ENCODE measurements at places on chromosomes 7 and 10.

DNA sequence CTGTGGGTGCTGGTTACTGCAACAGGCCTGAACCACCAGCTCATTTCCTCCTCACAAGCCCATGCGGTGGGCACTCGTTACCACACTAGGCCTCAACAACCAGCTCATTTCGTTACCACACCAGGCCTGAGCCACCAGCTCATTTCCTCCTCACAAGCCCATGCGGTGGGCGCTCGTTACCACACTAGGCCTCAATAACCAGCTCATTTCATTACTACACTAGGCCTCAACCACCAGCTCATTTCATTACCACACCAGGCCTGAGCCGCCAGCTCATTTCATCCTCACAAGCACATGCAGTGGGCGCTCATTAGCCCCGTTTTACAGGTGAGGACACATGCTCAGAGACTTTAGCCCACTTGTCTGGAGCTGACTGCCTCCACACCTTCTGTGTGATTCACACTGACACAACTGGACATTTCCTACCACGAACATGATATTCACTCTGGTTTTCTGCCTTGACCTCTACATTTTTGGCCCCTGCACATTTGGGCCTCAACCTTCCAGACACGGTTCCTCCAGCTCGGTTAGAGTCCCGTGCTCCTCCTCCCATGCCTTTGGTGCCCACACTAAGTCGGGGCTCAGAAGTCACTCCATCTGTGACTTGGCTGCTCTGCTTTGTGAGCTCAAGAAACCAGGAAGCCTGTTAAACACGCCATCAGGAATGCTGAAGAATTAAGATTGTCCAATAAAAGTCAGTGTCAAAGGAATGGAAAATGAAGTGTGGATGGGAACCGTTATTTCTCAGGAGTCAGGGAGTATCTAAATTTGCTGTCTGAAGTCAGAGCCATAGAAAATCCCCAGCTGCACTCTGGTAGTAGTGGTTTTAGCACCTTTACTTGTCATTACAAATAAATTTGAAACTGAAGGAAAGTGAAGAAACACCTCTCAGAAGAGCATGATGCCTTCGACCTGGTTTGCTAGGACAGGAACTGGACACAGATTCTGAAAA is 55.8 kb upstream of the LANCL2 start:
- no peak for DNase-seq

- DNase-seq: no peak
These were observed 31.1 kb downstream of the KAZALD1 start for GRCh38 chr10:101092881-101093354.

DNA sequence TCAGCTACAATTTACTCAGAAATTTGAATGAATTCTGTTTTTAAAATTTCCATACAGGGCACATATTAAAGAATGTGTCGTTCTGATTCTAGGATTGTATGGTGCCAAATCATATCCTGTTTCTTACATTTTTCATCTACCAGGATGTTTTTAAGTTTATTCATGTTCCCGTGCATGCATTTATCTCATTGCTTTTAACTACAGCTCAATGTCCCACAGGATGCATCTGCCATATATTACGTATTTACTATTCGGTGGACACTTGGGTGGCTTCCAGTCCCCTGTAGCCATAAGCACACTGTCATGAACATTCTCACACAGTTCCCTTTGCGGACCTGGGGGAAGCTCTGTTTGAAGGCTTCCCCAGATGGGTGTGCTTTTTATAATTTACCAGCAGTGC is 122.3 kb downstream of the CCDC71L start:
- DNase-seq: no peak

DNA sequence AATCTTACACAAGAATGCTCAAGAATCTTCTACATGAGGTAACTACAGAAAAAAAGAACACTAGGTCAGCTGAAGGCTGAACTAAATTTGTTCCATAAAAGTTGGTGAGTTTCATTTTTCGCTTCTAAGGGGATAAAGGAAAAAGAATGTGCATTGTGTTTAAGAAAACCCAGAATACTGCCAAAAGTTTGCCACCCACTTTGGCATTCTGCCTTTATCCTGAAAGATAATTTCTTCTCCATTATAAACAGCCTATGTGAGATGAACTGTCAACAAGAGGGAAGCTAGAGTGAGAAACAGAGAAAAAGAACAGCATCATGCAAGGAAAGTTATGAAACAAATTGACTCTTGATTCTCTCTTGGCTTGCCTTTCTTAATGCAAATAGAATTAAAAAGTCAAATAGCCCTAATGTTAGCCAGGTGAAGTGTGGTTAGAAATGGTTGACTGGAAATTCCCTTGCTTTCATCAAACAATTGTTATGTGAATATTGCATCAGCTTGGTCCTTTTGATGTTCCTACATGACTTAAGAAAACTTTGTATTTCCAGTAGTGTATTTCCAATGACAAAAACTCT is 25.8 kb downstream of the STEAP1 start:
- DNase-seq: no peak

DNA sequence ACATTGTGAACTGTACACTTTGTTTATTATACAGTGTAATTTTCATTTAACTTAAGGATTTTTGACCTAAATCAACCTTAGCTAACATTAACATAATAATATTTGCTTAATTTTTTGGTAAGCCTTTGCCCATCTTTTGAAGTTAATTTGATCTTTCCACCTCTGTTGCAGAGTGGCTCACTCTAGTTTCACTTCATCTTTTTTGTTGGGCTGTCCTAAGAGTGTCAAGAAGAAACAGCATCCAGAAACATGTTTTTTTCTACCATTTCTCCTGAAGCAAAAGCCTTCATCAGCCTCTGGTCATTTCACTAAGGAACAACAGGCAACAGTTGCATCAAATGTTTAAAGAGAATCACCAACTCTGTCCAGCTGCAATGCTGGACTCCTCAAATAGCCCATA is 824.7 kb downstream of the REEP3 start:
- DNase-seq: no peak

DNA sequence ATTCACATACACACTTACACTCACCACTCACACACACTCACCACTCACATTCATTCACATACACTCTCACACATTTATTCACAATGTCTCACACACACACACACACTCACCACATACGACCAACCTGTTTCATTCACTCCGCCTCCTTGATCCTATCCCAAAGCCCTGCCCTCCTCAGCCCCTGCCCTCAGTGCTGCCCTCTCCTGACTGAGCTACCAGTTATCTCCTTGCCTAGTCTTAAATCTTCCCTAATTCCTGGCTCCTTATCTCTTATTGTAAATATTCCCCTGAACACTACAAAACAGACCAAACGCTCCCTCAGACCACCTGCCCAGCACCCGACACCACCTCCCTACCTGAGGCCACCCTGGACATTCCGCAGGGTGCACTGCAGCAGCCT is 26.1 kb upstream of the C10orf120 start:
- DNase-seq: no peak

- no peak for DNase-seq
These were observed 6.1 kb downstream of the TBATA start for GRCh38 chr10:70779088-70779487.

GRCh38 chr10:110647136-110647430 is 2.9 kb downstream of the RBM20 start:
- DNase-seq: no peak

GRCh38 chr10:101875068-101875688 is 31.6 kb upstream of the KCNIP2 start:
- no peak for DNase-seq

DNA sequence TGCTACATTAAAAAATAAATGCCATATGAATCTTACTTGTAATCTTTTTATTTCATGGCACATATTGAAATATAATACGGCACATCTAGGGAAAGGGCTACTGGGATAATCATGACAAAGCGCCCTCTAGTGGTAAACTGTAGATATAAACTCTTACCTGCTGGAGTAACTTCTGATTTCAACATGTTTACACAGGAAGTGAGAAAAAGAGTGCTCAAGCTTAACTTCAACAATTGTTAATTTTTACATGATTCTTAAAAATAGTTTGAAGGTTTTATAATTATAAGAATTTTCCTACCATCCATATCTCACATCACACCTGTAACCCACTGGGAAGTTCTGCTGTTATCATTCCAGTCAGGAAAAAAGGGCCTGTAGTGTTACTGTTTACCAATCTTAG is 2.0 kb upstream of the HEPACAM2 start:
- peak; percentile 38 for DNase-seq

- DNase-seq: no peak
These were observed 317.6 kb downstream of the GRID1 start for GRCh38 chr10:86048973-86049372.

- DNase-seq: no peak
These were observed 193.7 kb downstream of the RELN start for GRCh38 chr7:103795787-103796186.

Measured in D341Med (cell line).